C1 segment of cervical spinal cord (tissue), 14 donors: ENCODE measurements at places on chromosomes 7 and 10.
A peak's percentile ranks its signal among the peaks of the same experiment; 100 is the strongest.

DNA sequence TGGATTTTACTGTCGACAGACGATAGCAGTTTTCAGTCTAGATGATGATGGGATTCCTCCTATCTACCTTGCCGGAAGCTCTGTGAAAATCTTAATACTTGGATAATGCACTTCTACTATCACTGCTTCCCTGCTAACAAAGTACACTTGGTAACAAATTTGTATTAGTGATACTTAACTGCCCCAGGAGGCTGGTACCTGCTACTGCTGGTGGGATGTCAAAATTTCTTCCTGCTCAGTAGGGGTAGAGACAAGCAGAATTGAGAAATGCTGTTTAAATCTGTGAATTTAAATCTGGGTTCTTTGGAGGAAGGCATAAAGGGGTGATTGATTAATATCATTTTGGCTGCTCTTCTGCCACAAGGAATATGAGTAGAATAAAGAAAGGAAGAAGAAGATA is 99.8 kb upstream of the STRIP2 start:
- DNase-seq, result no peak

DNA sequence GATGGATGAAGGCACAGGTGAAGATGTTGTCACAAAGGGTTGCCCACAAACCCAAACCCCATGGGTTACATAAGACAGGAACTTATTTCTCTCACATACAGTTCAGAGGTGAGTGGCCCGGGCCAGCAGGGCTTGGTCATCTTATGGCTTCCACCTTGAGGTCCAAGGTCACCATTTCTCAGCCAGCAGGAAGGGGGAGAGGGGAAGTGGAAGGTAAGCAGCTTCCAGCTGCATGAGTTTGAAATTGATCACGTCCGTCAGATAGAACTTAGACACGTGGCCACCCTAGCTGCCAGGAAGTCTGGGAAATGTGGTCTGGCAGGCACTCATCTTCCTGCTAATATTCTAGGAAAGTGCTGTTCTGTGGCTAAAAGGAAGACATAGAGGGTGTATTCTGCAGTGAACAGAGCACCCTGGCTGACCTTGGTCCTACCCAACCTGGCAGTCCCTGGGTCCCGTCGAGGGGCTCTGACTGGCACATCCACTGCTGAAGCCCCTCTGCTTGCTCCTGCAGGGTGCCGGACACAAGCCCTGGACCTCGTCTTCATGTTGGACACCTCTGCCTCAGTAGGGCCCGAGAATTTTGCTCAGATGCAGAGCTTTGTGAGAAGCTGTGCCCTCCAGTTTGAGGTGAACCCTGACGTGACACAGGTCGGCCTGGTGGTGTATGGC is 49.5 kb downstream of the VWA2 start:
- DNase-seq, result no peak

DNA sequence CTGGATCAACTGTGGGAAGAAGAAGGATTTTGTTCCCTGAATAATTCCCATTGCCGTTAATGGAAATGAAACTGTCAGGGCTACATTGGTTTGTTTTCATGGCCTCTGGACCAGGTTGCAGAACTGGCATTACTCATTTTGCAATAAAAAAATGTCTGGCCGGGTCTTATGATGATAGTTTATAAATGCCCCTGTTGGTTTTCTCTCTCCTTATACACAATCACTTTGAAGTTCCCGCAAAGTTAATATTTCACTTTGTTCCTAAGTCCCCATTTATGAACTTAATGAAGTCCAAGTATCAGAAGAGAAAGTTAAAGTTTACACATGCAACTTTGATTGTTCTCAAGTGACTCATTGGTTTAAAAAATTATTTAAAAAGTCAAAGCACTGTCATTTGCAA is 150.7 kb upstream of the PRR15 start:
- no peak for DNase-seq

- DNase-seq, result no peak
Measured at GRCh38 chr7:82210416-82211184, 233.0 kb downstream of the CACNA2D1 start.

GRCh38 chr7:116727432-116728009 is 55.5 kb downstream of the MET start:
- no peak for DNase-seq

DNA sequence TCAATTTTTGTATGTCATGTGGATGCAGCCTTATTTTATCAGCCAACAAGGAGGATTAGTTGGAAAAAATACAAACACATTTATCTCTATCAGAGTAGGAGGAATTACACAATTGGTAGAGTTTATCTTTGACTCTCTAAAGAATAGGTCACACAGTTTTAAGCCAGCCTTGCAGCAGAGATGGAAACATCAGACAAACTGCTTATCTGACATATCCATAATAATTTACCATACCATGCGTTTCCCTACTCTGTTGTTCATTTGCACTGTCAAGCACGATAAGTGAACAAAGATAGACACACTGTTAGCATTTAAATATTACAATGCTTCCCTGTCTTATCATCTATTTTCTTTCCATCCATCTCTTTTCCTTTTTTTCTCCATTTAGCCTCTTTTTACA is 283.7 kb upstream of the SMIM30 start:
- no peak for DNase-seq

GRCh38 chr7:123665157-123665556 is 9.5 kb downstream of the LMOD2 start:
- no peak for DNase-seq

- DNase-seq, result no peak
Measured at GRCh38 chr7:116661865-116662264, 10.1 kb upstream of the MET start.

- DNase-seq, result no peak
Measured at GRCh38 chr7:34655384-34655783, 2.6 kb upstream of the NPSR1 start.

- peak; percentile 51 for DNase-seq
Measured at GRCh38 chr10:71740069-71740653, 20.6 kb upstream of the C10orf105 start.

DNA sequence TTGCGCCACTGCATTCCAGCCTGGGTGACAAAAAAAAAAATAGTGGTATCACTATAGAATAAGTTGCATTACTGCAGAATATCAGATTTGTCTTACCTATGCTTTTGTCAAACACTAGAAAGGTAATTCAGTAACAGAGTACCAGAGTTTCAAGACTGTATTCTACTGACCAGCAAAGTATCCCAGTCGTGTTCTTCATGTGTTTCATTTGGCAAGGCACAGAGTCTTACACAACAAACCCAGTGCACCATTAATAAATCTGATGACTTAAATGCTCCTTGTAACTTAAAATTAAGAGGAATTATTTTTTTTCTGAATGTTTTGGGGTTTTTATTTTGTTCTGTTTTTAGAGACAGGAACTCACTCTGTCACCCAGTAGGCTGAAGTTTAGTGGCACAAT is 34.4 kb upstream of the PBLD start:
- no peak for DNase-seq

DNA sequence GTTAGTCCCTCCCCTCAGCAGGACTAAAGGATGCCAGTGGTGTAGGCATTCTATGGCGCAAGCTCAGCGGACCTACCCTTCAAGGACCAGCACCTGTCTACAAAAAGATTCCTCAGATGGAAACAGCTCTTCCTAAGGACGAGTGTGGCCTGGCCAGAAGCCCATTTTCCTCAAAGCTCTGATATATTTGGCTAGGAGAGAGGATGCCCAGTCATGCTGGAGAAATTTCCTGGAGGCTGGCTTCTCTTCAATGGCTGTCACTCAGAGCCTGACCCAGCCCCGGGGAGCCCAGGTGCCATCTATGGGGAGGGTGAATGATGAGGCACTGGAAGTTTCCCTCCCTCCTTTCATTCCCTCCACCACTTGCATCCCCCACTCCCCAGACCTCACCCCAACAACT is 111.5 kb downstream of the PLXNA4 start:
- DNase-seq, result no peak

- no peak for DNase-seq
Measured at GRCh38 chr10:97800474-97800873, 28.7 kb upstream of the SFRP5 start.

DNA sequence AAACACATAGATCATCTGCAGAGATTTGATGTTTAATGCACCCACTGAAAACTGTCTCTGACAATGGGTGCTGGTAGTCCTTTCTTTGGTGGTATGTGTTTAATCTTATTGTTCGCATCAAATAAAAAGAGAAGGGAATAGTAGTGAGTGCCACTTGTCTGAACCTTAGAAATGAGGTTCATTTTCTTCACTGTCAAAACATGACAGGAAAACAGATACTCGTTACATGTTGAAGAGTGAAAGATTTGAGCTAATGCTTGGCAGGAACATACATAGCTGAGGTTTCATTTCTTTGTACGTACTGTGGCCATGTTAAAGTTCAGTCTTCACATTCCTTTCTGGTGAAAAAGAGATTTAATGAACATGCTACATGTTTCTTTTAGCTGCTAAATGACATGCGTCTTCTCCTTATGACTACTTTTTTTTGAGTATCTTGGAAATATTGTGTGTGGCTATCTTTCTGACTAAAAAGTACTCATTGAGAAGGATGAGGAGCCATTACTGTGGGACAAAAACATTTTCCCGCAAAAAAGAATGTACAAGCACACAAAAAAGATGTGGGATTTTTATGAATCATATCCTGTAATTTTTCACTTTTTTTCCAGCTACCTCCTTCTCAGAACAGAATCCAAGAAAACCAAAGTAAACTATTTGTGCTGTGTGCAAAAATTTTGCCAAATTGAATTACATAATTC is 108.0 kb downstream of the TWIST1 start:
- no peak for DNase-seq
